ENCODE measurements at places on chromosomes 7 and 10. TPM values are rescaled to one million over a fixed set of nuclear protein-coding genes. Genes with fewer than 3 reads are reported as not detected.

- no peak for DNase-seq
Observed at GRCh38 chr7:134443396-134444070, 15.4 kb downstream of the AKR1B1 start.

DNA sequence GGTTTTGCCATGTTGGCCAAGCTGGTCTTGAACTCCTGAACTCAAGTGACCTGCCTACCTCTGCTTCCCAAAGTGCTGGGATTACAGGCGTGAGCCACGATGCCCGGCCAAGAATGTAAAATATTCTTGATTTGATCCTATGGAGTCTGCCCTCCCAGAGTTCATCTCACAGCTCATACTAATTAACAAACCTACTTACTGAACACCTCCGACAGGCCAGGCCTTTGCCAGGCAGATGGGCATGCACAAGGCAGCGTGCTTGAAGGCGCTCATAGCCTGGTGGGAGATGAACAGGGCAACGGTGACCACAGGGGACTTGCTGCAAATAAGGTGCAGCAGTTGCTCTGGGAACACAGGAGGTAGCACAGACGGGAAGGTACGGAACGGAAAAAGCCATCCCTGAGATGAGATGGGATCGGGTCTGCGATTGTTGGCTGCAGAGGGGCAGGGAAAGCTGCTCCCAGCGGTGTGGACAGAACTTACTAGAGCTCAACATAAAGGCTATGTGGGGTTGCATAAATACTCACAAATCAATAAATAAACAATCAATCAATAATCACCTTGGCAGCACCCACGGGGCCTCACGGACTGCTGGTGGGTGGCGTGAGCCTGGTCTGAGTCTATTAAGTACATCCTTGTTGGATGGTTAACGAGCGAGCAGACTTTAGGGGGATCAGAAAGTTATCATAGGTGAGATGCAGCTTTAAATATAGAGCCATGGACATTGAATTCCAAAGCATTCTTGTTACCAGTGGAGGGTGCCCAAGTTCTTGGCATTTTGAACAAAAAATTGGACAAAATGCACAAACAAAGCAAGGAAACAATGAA is 4.7 kb downstream of the ACBD7 start:
- DNase-seq: peak; percentile 65

- no peak for DNase-seq
Observed at GRCh38 chr7:7718492-7718891, at the start of gene RPA3. Gene RPA3, minus strand, starts transcription at chr7:7718607. Its CDS starts 78,189 bp downstream, at chr7:7640418.

DNA sequence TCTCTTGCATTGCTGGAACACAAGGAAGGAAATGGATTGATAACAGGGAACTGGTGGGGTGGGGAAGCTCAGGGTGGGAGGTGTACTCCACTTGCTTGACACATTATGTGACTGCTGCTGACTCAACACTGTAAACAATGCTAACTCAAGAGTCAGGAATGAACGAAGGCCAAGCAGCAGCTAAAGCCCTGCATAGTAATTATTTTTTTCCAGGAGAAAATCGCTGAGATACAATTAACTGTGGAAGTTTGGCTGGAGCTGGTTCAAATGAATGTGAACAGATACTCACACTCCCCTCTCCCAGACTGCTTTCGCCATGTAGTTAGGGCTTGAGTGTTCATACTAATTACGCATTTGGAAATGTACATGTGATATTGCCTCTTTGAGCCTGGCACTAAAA is 170.9 kb upstream of the AOAH start:
- no peak for DNase-seq

GRCh38 chr10:128440513-128441160 is 314.4 kb upstream of the MKI67 start:
- no peak for DNase-seq

DNA sequence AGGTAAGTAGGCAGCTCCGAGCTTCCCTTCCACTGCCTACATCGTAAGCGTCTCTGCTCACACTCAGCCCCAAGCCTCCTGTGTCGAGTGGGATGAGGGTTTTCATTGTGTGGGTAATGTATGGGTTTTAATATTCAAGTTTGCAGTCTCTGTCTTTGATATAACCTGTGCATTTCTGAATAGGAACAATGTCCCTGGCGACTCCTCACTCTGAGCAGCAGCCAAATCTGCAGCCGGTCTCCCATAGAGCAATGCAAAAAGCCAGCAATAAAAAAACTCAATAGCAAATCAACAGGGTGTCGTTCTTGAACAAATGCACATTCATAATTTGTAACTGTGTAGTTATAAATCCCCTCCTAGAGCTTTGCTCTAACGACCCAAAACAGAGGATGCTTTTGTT is 33.4 kb downstream of the PPP1R17 start:
- no peak for DNase-seq

- DNase-seq: no peak
Observed at GRCh38 chr10:34728361-34728760, 86.7 kb downstream of the PARD3 start.

The NEUROG3 gene
- total RNA-seq: not detected

DNA sequence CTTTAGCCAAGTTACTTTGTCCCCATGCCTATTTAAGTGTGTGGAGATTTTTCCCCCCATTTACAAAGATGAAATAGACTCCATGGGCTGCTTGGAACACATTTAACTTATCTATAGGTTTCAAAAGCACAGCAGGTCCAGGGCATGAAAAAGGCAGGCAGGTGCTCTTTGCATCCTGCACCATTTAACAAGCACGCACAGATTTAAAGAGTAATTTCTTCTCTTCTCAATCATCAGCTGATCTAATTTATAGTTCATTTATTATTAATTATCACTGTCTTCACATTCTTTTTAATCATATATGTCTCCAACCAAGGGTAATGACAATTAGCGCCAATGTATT is 156.8 kb downstream of the CACNA2D1 start:
- no peak for DNase-seq

DNA sequence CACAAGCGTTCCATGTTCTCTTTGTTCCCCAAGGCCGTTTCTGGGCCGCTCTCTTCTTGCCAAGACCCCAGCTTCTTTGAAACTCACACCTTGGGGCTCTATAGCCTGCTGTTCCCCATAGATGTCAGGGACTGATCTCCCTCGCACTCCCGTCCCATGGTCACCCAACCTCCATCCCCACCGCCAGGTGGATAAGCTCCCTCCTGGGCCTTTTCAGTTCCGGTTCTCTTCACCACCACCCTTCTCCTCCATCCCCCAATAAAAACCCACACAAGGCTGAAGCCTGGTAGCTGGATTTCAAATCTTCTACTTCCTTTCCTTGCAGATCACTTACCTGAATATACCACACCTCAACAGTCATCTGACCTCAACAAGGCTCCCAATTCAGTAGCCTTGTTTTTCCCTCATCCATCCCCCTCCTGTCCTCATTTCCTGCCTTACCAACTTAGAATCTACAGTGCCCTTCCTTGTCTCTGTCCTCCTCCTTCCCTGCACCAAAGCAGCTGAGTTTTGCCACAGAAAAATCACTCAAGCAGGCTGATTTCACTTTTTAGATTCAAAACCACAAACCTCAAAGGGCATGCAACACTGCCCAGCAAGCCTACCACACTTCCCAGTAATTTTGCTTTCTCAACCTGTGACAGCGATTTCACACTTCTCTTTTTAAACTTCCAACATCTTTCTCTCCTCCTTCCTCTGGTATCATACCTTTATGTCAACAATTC is 7.7 kb downstream of the SLC37A3 start:
- no peak for DNase-seq

The ACADSB gene
- 8.5 TPM for total RNA-seq

The WNT2 gene
- total RNA-seq: under 0.01 TPM

DNA sequence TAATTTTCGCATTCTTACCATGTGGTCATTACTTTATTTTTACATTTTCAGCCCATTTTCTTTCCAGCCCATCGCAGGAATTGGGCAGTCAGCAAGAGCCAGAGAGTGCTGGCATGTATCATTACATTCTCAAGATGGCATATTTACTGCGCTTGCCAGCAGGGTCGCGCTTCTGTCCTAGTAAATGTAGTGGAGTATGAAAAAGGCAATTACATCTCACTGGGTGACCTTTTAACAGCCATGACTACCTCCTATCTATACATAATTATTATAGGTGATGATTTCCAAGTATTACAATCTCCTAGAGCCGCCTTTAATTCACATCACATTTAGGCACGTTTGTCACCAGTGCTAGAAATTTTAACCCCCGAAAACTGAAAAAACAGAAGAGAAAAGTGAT is 433.7 kb upstream of the MGMT start:
- DNase-seq: no peak

DNA sequence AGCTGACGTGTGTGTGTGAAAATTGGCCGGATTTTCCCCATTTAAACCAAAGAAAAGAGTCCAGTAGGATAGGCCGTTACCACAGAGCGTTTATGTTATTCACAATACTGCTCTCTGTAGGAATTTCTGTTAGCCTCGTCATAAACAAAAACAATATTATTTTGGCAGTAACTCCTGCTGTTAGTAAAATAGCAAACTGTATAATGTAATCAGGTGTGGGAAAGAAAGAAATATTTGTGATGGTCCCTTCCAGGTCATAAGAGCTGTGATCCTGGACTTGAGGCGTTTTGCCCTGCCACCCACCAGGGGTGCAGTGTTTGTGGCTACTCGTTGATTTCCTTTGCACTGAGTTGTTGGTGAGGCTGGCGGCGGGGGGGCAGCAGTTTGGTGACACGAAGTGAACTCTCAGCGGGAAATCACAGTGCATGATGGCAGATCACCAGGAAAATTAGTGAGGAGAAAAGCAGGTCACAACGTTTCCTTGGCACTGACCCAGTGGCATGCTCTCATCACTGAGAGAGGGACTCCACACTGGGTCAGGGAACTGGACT is 2.8 kb downstream of the EEPD1 start:
- peak; percentile 83 for DNase-seq

The NPY4R gene
- total RNA-seq: under 0.01 TPM

The TAS2R39 gene
- not detected for total RNA-seq

GRCh38 chr7:30136117-30136731 is 1.4 kb downstream of the MTURN start:
- DNase-seq: peak; percentile 72

DNA sequence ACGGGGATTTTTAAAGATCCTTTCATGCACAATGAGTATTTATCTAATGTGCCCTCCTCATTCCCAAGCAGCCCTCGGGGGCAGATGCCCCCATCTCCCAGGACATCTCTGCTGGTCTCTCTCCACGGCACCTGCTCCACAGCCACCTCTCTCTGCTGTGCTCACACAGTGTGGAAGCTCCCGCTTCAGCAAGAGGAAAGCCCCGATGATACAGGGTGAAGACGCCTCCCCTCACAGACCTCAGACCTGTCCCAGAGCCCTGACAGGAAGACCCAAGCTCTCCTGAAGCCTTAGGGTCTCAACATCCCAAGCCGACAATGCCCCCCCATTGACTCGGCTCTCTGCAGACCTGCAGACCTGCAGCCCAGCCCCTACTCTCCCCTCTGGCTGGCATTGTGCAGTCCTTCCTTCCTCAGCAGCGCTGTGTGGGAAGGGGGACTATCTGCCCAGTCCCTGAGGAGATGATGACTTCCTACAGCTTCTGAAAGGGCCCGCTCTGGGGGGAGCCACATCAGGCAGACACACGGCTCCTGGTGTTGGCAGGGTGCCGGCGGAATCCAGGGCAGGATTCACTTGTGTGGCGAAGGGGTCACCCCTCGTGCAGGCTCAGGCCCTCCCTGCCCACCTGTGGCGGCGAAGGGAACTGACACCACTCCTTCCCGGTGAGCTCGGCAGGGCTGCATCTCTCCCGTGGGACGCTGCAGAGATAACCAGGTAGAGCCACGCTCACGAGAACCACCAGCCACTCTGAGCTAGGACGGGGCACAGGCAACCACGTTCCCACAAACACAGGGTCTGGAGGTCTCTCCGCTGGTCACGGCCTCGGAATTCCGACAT is 61.8 kb downstream of the PTPRN2 start:
- DNase-seq: no peak

DNA sequence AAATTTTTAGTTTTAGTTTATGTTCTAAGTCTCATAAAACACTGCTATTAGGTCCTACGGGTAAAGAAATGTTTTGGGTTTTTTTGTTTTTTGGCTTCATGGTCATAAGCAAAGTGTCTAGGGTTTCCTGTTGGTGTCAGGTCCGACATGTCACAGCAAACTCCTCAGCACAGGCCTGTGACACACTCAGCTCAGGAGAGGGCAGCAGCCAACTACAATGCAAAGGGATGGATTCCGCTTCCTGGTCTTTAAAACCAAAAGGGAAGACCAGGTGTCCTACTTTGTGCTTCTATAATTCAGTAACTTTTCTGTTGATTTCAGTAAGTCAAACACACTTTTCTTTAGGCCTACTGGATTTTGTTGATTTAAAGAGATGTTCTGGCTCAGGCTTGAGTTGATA is 83.8 kb upstream of the MACROH2A2 start:
- no peak for DNase-seq

The FFAR4 gene
- not detected for total RNA-seq

The MYL7 gene
- not detected for total RNA-seq

The PHKG1 gene
- total RNA-seq: 1.8 TPM

The LIPM gene
- not detected for total RNA-seq

DNA sequence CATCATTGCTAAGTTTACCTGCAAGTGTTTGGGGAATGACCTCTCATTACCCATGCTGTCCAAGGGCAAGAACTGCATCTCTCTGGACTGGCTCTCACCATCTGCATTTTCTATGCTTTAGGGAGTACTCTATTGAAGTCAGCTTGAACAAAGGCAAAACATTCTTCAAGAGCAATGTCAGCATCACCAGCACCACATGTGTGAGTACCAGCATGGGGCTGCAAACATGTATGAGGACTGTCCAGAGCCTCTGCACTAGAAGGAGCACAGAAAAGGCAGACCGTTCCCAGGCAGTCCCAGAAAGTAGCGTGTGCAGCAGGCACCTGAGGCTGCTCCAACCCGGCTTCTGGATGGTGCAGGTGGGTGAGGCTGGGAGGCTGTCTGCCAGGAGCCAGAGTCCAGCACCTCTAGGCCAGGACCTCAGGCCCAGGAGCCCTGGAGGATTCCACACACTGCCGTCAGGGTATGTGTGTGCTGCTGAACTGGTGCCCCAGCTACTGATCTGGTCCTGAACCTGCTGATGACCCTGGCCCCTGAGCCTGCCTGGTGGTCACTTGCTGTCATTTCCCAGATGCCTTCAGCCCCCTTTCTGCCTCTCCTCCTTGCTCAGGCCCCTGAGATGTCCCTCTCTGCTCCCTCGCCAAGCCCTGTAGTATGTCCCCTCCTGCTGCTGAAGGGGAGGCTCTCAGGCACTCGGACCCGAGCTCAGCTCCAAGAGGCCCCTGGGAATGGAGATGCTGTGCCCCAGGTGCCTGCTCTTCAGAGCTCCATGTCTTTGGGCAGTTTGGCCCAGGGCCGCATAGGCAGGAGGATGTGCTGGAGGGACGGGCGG is 20.7 kb downstream of the ANTXRL start:
- no peak for DNase-seq

The MKI67 gene
- 2.5 TPM for total RNA-seq

- no peak for DNase-seq
Observed at GRCh38 chr7:137734221-137734620, 112.6 kb downstream of the DGKI start.
